A172 (cell line): ENCODE measurements at places on chromosomes 6 and 20. TPM values are rescaled to one million over a fixed set of nuclear protein-coding genes. Genes with fewer than 3 reads are reported as not detected.
A peak's percentile ranks its signal among the peaks of the same experiment; 100 is the strongest.

DNA sequence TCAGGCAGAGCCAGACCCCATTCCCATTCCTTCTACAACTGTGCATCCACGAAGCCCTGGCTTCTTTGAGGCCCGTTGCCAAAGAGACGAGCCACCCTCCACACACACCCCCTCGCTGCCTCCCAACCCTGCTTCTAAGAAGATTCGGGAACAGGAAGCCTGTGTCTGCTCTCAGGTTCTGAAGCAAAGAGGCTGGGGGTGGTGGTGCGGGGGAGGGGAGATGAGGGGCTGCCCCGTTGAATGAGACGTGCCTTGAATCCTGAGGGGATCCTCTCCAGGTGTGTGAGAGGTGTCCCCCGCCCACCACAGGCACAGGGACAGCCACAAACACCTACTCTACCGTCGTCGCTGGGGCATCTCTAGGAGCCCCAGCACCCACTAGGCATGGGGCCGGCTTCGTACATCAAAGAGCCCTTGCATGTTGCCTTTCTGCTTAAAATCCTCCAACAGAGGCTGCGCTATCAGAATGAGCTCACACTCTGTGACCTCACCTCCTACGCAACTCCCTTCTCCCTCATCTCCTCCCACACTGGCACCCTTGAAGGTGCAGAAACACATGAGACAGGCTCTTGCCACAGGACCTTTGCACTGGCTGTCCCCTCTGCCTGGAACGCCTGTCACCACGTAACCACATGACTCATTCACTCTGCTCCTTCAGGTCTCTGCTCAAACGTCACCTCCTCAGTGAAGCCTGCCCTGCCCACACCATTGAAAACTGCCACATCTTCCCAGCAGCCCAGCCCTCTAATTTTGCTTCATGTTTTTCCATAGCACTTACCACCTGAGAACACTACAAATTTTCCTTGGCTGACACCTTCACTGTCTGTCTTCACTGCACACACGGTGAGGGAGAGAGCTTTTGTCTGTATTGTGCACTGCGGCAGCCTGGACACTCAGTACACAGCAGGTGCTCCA, 58.5 kb downstream of the PREX1 start:
- peak; percentile 44 for DNase-seq

- DNase-seq: no peak
Measured at GRCh38 chr20:14691994-14692393, 354.6 kb upstream of the FLRT3 start.

GRCh38 chr6:52549428-52549827, 27.4 kb downstream of the TRAM2 start:
- no peak for DNase-seq

GRCh38 chr6:9025228-9025627, 589.9 kb upstream of the SLC35B3 start:
- no peak for DNase-seq

- DNase-seq: no peak
Measured at GRCh38 chr20:35828434-35828833, 56.6 kb downstream of the PHF20 start.

DNA sequence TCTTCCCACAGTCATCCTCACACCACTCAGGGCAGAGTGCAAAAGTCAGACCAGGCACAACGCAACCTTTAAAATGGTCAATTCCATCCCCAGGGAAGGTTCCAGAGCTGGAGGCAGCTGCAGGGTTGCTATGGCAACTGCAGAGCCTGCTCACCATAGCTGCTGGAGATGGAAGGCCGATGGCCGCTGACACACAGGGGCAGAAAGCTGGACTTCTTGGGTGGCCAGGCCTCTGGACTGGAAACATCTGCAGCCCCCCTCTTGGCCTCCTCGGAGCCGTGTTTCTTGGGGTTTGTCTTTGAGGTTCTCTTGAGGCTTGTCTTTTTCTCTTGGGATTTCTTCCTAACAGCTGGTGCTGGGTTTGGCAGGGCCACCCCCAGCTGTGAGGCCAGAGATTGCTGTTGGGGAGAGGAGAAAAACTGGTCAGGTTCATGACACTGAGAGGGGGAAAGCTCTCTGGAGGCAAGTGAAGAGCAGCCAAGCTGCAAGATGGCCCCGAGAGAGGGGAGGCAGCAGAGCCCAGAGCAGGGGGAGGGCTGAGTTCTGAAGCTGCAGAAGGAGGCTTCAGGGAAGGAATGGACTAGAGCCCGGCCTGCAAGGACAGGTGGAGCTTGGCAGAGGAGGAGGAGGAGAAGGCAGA, 10.2 kb downstream of the BNIP5 start:
- DNase-seq: no peak

DNA sequence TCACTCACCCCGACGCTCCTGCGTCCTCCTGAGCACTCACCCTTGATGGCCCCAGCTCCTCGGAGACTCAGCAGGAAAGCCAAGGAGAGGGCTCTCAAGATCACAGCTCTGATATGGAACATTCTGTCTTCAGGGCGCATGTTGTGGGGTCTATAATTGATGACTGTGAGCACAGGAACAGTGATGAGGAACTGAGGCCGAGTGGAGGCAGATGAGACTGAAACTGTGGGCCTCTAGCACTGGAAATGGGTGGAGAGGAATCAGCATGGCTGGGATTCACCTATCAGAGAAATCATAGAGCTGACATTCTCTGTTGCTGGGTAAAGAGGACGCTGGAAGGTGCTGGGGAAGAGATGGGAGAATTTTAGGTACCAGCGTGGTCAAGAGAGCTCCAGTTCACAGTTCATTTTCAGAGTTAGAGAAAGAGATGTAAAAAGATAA, at the start of gene HLA-DPA1:
Gene HLA-DPA1 (minus strand): TSS at position 219 of the 441 bp plus-strand sequence.
- DNase-seq: no peak

PRIM2 gene
- total RNA-seq: 52.2 and 62.8 TPM in 2 replicates

ARMH2 gene
- total RNA-seq: not detected in 2 replicates
